ENCODE measurements at places on chromosomes 11 and 22.

DNA sequence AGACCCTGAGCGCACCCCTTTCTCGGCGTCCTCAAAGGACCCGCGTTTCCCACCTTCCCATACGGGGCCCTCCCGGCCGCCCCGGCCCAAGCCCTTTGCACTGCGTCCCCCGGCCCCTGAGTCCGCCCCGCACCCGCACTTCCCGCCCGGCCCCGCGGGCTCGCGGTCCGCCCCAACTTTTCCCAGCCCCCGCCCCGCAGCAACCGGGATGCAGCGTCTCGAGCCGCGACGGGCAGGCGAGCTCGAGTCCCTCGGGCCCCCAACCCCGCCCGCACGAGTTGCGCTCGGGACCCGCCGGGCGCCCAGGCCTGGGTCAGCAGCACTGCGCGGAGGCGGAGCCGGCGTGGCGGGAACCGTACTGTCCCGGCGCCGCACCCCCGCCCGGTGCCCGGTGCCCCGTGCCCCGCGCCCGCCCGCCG lies 371 bp downstream of the SMCO4 start:
- DNase-seq, result no peak

DNA sequence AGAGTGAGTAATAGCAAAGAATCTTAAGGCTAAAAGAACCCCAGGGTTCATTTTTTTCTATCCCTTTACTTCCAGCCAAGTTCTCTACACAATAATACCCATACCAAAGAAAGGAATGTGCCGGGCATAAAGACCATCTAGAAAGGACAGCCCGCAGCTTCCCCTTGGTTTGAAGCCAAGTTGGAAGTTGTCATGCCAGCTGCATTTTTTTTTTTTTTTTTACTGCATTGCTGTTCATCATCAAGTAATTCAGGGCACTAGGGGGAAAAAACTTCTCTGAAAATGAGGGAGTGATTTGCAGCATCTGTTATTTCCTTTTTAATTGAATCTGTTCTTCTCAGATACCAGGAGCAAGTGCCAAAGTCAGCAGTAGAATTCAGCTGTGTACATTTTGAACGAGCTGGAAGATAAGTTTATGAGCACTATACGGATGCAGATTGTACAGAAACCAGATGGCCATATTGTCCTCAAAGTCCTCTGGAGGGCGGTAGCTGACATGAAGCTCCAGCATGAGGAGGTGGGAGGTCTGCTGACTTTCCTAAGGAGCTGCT lies 56.4 kb downstream of the UBASH3B start:
- DNase-seq, result no peak

DNA sequence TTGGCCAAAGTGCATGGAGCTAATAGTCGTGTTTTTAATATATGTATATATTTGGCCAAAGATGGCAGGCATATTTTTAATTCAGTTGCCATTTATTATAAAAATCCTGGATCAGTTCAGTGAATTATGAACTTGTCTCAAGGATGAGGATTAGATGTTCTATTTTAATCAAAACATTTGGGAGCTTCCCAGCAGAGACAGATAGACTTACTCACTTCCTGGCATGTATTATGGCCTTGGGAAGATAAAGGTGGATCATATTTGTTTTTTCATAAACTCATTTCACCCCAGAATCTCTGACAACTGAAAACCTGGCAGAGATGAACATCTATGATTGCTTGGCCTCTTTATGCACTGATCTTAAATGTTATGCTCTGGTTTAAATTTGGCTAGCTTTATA lies 148.8 kb downstream of the NCAM1 start:
- DNase-seq, result no peak

DNA sequence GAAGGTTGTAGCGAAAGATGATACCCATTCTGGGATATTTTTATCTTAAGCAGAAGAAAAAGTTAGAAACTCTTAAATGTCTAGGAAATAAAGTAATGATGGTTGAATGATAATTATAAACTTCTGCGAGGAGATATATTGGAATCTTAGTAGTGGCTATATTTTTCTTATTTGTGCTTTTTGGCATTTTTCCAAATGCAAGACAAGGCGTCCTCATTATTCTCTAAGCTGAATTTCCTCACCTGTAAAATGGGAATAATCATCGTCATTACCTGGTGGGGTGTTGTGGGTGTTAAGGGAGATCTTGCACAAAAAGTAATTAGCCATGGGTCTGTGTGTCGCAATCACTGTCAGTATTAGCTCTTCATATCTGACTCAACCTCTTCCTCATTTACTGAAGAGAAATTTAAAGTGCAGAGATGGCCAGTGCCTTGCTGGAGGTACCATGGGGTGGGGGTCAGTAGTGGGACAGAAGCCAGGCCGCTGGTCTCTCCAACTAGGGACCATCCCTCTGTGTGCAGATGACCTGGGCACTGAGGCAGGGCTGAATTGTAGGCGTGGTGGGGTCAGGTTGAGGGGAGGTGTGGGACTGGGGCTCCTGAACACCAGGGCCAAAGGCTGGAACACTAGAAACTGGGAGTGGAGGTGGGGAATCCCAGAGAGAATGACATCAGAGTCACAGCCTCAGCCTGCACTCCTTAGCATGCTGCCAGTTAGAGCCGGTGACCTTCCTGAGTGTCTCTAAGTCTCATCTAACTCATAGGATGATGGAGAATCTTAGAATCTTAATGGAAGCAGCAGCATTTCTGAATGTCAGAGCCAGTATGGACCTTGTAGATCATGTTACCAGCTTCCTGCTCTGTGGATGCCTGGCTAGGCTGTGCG lies 4.1 kb downstream of the PITPNM1 start:
- DNase-seq, result no peak

All from stimulated activated CD4-positive, alpha-beta T cell treated with anti-CD3 and anti-CD28 coated beads, Interleukin-4, amount 100 ng/mL, for 4 hours (primary cell).